ENCODE measurements at places on chromosomes 7 and 10. TPM values are rescaled to one million over a fixed set of nuclear protein-coding genes. Genes with fewer than 3 reads are reported as not detected.

DNA sequence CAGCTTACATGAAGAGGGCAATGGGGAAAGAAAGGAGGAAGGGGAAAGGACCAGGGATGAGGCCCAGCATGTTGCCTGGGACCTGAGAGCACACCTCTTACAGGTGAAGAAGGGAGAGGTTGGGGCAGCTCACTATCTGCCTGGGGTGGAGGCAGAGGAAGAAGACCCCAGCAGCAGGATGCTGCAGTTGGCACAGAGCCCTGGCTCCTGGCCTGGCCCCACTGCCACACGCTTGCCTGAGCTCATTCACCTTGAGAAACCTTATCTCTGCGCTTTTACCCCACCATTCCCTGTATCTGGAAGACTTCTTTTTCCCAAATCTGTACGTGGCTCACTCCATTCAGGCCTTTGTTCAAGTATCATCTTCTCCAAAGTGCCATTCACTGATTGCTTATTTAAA, 147.8 kb upstream of the TMEM72 start:
- no peak for DNase-seq

DNA sequence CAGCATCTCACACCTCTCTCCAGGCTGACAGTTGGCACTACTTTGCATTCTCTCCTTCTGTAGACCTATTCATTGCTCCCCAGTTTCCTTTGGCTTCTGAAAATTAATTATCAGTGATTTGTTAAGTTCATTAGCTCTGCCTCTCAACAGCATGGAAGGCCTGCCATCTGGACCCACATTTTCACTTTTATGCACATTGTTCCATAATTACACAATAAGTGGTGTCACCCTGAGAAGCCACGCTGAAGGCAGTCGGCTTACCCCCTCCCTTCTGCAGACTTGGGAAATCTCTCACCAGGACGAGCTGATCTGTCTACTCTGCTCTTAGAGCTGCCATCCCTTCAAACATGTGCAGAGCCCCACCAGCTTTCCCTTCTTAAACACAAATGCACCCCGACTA, 64.7 kb downstream of the SLIT1 start:
- DNase-seq, result no peak

- no peak for DNase-seq
Observed at GRCh38 chr7:124758327-124758726, 7.3 kb downstream of the GPR37 start.

GRCh38 chr7:28408105-28408959, 4.0 kb upstream of the CREB5 start:
- no peak for DNase-seq

GRCh38 chr7:73703225-73703624, 16.2 kb downstream of the STX1A start:
- no peak for DNase-seq

GRCh38 chr7:140223515-140224221, 46.9 kb upstream of the KDM7A start:
- peak; percentile 19 for DNase-seq

GRCh38 chr7:43040461-43040860, 72.0 kb upstream of the HECW1 start:
- no peak for DNase-seq

The FLNC gene
- total RNA-seq, result 0.05 TPM

The BAMBI gene
- 0.94 TPM for total RNA-seq

DNA sequence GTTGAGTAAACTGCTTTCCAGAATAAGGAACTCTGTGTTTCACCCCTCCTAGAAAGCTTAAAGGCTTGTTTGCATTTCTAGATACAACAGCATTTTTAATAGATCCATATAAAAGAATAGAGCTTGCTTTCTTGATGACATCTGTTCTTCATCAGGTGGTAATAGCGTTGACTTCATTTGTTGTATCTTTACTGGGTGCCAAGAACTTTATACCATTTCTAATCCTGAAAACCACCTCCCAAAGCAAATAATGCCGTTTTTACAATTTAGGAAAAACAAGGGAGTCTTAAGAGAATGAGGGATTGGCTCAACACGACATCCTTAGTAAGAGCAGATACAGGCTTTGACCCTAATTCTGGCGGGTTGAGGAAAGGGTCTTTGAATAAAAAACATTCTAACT, 993.4 kb downstream of the TYW1 start:
- DNase-seq, result no peak

The MEOX2 gene
- total RNA-seq, result not detected

The ZPBP gene
- total RNA-seq, result not detected

DNA sequence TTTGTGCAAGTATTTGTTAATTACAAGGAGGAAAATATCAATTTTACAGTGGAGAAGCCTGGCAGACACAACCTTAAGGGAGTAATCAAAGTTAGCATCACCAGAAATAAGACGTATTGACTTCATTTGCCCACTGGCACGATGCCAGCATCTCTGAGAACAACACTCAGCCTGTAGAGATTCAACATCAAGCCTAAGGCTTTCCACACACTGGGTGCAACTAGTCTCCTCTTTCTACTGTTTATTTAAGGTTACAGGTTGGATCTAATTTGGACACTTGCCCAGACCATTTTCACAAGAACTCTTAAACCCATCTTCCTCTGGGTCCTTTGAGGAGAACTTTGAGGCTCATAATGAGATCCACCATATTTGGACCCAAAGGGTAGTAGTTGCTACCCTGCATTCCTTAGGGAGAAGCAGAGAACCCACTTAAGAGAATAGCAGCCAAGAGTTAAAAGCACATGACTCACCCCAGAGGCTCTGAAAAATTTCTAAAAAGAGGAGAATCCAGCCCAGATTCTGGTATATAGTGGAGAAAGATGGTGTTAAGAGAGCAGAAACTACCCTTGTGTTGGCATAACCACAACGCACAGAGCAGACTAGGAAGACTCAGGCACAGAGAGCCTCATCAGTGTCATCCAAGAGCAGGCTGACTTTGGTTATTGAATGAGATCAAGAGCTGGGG, 97.3 kb downstream of the CCDC71L start:
- no peak for DNase-seq

The TMEM213 gene
- not detected for total RNA-seq

DNA sequence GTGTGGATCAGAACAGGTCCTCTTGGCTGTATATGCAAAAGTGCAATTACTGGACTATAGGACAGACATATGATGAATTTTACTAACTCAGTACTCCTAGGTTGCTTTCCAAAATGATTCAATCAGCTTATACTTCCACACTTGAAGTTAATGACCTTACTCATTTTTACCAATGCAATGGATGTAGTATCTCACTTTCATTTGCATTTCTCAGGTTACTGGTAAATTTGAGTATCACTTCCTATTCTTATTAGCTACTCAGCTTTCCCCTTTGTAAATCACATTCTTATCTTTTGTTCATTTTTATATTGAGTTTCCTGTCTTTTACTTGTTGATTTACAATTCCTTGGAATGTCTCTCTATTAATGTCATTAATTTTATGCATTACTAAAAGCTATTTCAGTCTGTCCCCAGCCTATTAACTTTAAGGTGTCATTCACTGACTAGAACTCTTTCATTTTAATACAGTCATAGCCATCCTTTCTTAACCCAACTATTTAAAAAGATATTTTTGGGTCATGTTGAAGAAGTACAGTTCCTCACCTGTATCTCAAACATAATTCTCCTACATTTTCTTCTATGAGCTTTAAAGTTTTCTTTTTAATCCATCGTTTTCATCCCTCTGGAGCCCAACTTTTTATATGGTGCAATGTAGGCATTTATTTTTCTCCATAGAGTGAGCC, 88.6 kb downstream of the VIM start:
- DNase-seq, result no peak

DNA sequence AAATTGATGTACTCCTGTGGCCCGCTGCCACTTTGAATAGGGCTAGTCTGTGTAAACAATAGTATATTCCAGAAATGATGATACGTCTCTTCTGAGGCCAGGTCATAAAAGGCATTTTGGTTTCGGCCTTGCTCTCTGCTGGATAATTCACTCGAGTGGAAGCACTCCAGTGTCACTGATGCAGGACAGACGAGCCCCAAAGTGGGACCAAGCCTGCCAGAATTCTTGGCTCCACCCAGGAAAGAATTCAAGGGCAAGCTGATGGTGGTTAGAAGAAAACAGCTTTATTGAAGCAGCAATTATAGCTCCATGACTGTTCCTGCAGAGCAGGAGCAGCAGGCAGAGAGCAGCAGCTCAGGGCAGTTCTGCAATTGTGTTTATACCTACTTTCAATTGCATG, 717.6 kb downstream of the GRM8 start:
- DNase-seq, result no peak

GRCh38 chr10:31808258-31809218, 120.1 kb downstream of the ARHGAP12 start:
- peak; percentile 77 for DNase-seq

DNA sequence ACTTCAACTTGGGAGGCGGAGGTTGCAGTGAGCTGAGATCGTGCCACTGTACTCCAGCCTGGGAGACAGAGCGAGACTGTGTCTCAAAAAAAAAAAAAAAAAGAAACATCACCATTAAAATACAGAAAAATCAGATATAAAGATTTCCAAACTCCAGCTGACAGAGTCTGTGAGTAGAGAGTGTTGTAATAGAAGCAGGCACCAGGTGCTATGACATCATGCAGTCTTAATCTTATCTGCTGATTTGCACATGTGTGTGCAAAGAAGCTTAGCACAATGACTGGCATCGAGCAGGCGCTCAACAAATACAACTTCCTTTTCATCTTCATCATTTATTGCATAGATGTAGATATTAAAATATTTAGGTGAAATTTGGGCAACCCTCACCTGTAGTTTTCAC, 92.2 kb downstream of the PRKCQ start:
- DNase-seq, result no peak

The ZNF804B gene
- total RNA-seq, result not detected

GRCh38 chr7:33452805-33453502, 323.6 kb downstream of the BBS9 start:
- DNase-seq, result no peak

The ATOH7 gene
- total RNA-seq, result not detected

The GIMAP8 gene
- 6.7 TPM for total RNA-seq

The MAT1A gene
- not detected for total RNA-seq

- DNase-seq, result no peak
Observed at GRCh38 chr10:115829521-115830205, 443.3 kb downstream of the GFRA1 start.

DNA sequence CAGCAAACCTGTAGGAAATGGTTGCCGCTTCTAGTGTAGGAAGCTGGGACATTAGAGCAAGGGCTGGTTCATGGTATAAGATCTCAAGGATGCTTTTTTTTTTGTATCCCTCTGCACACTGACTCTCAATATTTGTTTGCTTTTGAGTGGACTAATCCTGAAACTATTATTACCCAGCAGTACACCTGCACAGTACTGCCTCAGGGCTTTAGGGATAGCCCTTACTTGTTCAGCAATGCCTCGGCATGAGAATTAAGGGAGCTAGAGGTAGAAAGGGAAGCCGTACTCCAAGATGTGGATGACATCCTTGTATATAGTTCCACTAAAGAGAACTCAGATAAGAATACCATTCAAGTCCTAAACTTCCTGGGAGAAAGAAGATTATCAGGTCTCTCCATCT, 70.5 kb downstream of the COPG2 start:
- no peak for DNase-seq

- peak; percentile 51 for DNase-seq
Observed at GRCh38 chr10:97849103-97849686, 448 bp upstream of the GOLGA7B start.

The TMEM236 gene
- total RNA-seq, result 0.20 TPM

The MYO3A gene
- not detected for total RNA-seq

DNA sequence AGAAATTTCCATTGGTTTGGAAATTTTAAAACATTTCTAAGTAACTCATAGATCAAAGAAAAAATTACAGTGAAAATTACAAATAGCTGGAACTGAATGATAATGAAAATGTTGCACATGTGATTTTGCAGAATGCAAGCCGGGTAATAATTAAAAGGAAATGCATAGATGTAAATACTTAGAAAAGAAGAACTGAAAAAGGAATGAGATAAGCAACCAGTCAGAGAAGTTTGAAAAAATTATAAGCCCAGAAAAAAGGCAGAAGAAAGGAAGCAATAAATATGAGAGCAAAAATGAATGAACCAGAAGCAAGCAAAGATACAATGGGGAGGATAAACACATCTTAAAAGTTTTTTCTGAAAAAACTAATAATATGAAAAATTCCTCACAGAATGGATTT, 3.2 kb upstream of the TMEM273 start:
- no peak for DNase-seq

DNA sequence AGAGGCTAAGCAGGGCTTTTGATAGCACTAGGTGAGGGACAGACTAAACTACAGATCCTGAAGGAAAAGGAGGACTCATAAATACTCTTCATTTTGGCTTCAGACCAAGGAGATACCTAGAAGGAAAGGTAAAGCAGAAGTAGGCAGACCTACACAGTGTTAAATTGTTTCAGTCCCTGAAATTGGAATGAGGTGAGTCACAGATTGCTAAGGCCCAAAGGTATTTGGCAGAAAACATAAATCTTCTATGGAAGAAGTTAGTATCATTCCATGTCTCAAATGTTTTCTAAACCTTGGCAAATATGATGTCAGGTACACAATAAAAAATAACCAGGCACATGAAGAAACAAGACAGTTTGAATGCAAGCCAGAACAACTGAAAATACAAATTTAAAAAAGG, 30.0 kb downstream of the MTERF1 start:
- DNase-seq, result no peak

The C1QL3 gene
- total RNA-seq, result not detected

DNA sequence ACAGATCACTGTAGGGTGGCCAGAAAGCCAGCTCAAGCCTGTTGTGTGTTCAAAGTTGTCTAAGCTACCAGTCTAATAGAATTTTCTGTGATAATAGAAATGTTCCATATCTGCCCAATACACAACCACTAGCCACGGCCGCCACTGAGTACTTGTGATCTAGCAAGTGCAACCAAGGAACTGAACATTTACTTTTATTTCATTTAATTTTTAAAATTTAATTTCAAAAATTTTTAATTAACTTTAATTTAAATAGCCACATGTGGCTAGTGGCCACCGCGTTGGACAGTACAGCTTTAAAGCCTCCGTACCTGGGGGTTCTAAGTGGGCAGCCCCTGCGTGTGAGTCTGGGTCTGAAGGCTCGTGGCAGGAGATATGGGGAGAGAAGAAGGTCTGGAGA, 60.4 kb downstream of the SH3PXD2A start:
- DNase-seq, result no peak

The KIF20B gene
- 17.3 TPM for total RNA-seq

DNA sequence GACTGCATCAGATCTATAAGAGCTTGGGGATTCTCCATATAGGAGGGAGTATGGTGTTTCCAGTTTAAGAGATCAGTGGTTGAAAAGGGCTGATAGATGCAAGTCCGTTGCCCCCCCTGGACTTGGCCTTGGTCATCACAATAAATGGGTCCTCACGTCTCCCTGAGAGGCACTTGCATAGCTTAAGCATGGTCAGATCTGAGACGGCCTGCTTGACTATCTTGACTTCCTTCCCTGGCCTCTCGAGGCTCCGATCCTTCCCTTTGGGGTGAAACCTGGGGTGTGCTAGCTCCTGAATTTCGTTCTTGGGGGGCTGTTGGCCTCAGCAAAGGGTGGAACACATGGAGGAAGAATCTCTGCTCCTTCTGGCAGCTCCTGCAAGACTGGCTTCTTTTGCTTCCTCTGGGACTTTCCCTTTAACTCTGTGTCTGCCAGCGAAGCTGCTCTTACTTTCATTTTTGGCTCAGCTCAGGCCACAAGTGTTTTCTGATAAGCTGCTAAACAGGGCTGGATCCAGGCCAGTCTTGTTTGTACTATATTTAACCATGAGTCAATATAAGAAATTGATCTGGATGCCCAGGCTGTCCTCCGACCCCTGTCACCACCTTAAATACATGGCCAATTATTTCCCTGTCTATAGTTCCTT, 11.2 kb upstream of the ZNF485 start:
- no peak for DNase-seq

Measured in natural killer cell (primary cell).